ENCODE measurements at places on chromosomes 2 and 18.

GRCh38 chr2:195289081-195289480 lies 367.9 kb upstream of the SLC39A10 start:
- no peak for DNase-seq

DNA sequence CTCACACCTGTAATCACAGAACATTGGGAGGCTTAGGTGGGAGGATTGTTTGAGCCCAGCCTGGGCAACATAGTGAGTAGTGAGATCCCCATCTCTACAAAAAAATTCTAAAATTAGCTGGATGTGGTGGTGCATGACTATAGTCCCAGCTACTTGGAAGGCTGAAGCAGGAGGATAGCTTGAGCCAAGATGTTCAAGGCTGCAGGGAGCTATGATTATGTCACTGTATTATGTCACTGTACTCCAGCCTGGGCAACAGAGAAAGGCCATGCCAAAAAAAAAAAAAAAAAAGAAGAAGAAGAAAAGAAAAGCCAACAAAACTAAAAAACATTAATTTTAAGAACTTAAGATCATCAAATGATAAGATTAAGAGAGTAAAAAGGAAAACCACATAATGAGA lies 17.4 kb upstream of the NCOA1 start:
- no peak for DNase-seq

GRCh38 chr18:24138789-24139616 lies at the start of gene CABYR:
TSS of gene CABYR (plus strand) at chr18:24139062. CDS start at chr18:24143115, 4,053 bp downstream.
- DNase-seq, result no peak

- no peak for DNase-seq
Measured at GRCh38 chr2:230234122-230234722, 8.7 kb downstream of the SP140 start.

- DNase-seq, result no peak
Measured at GRCh38 chr2:238183821-238184220, 19.7 kb downstream of the ILKAP start.

DNA sequence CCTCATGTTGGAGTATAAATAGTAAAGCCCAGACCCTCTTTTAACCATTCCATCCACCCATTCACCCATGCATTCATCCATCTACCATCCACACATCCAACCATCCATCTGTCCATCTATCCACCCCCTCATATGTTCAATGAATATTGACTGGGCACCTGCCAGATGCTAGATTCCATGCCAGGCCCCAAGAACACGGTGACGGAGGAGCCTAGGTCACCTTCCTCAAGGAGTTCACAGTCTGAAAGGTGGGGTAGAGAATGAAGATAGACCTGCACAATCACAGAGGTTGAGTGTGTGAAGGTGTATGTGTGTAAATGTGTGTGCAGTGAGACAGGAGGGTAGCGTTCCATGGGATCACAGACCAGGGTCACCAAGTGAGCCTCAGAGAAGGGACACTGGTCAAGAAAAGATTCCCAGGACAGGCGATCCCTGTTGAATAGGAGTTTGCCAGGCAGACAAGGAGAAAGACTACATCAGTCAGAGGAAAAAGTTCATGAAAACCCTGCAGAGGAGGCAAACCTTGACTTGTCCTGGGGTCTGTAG lies 287.2 kb downstream of the CYP26B1 start:
- DNase-seq, result no peak

DNA sequence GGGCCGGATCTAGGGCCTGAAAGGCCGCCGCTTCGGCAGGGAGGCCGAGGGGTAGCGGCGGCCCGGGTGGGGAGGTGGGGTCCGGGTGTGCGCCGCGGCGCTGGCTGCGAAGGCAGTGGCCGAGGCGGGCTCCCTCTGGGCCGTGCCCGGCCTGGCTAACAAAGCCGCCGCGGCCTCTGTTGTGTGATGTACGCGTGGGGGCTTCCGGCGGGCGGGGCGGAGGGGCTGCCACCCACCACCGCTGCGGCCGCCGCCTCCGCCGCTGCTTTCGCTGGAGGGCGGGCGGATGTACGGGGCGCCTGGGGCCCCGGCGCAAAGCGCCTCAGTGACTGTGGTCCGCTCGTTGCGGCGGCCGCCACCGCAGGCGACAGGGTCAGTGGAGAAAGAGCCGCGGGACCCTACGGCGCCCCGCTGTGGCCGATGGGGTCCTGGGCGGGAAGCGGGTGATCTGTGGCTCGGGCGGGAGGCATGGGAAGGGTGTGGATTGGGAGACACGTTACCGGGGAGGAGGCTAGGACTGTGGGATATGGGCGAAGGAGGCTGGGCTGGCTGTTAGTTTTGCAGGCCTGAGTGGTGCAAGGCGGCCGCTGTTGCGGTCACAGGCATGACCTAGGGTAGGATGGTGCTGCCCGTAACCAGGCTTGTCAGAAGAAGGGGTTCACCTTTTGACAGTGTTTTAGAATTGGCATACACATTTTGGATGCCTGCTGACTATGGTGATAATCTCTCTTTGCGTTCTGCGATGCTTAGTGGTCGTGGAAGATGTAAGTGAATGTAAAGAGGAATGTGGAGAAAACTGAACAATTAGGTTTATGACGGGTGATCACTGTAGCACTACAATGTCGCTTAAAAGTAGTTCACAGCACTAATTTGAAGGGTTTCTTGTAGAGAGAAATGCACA lies 662 bp downstream of the BZW1 start:
- peak; percentile 74 for DNase-seq

GRCh38 chr2:30704309-30705020 lies 102.8 kb downstream of the CAPN13 start:
- no peak for DNase-seq

GRCh38 chr2:40224318-40224717 lies 227.6 kb downstream of the SLC8A1 start:
- no peak for DNase-seq

DNA sequence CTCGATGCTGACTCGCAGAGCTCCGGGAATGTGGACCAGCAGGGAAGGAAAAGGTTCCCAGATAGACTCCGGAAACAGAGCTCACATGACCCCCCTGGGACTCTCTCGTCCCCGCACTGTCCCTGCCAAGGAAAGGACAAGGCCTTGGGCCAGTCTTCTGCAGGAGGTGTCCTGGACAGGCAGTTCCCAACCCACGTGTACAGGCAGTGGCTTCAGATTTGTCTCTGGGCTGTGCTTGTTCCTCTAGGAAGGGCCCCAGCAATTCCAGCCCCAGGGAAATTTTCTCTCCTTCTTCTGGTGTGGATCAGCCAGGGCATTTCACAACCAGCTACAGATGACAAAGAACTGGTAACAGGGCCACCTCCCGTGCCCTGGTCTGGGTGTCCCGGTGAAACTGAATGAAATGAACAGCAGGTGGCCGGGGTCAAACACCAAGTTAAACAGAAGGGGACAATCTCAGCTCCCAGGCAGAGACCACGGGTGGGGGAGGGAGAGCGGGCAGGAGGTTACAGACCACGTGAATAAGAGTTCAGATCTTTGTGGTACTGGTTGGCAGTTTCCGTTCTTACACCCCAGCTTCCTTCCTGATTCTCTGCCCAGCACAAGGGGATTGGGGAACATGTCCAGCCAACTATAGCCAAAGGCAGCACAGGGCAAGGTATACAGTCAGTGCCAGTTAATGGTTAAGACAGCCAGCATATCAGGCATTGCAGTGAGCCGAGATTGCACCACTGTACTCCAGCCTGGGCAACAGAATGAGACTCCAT lies 52.2 kb upstream of the CAB39 start:
- no peak for DNase-seq

DNA sequence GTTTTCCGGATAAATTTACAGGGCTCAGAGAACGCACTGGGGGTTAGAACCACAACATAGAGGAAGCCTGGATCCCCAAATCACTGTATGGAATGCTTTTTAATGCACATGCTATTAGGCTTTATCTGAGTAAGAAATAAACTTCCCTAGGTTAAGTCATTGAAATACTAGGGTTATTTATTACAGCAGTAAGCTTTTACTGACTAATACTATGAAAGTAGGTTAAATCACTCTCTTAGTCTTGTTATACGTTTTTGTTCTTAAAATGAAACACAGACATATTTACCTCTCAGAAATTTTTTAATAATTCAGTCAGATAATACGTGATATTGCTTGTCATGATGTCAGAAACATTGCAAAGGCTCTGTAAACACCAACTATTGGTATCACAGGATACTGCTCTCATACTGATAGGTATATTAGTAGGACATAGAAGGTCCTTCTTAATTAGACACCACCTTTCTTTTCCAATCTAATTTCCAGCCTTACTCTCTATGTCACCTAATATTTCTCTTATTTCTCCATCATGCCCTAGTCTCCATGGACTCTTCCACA lies 162.7 kb upstream of the NYAP2 start:
- DNase-seq, result no peak

GRCh38 chr2:190344276-190344827 lies 963 bp downstream of the INPP1 start:
- peak; percentile 54 for DNase-seq

- DNase-seq, result no peak
Measured at GRCh38 chr2:154710078-154710477, 11.6 kb downstream of the KCNJ3 start.

DNA sequence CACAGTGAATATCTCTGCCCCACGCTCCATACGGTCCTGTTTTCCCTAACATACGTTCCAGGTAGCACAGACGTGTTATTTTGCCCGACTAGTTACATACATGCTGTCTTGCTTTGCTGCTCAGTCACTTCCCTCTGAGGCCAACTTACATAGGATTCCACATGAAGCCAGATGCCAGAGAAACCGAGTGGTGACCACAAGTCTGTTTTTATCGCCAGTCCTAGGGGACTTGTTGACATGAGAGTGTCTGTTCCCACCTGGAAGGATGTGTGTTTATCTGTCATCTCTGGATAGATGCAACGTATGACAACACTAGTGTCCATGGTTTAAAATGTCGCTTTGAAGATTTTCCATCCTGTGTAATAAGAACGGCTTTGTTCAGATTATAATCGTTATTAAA lies 32.6 kb downstream of the PMAIP1 start:
- no peak for DNase-seq

DNA sequence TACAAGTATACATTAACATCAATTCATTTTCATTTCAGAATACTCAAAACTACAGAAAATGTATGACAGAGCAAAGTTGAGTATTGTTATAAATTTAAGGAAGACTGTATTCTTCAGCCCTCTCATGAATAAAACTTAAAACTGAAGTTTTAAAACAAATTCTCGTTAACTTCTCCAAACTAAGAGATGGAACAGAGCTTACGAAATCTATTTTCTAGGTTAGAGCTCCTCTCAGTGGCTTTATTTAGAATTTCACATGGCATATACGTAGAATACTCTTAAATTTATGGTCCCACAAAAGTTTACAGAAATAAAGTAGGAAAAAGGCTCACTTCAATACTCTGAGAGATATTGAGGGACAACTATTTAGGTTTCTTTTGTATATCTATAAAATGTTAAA lies 612.1 kb downstream of the KCNJ3 start:
- DNase-seq, result peak; percentile 16

DNA sequence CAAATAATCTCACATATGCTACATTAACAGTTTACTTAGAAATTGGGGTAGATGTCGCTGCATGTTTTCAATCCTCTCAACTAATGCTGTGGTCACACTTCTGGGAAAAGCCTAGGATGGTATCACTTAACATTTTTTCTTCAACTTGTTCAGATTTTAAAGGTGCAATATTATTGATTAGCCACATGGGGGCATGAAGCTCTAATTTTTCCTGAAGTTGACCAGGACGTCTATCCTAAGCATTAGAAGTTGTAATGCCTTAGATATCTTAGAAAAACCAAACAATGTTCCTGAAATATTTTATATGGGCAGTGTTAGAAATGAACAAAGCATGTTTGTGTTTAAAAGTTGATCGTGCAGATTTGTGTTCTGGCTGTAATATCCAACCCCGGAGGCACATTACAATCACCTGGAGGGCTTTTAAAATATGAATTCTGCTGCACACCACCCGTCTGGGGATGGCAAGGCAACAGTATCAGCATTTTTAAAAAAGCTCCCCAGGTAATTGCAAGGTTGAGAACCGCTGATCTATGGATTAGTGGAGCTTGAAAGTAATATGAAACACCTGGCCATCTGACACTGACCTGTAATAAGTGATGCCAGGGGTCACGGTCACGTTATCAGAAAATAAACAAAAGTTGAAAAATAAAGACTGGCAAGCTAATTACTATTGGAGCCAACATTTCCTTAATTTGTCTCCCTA lies 100.5 kb upstream of the LMAN1 start:
- DNase-seq, result peak; percentile 25

GRCh38 chr2:168594778-168595177 lies 138.7 kb downstream of the CERS6 start:
- DNase-seq, result no peak

- DNase-seq, result peak; percentile 40
Measured at GRCh38 chr2:191927991-191928390, 81.1 kb upstream of the CAVIN2 start.

DNA sequence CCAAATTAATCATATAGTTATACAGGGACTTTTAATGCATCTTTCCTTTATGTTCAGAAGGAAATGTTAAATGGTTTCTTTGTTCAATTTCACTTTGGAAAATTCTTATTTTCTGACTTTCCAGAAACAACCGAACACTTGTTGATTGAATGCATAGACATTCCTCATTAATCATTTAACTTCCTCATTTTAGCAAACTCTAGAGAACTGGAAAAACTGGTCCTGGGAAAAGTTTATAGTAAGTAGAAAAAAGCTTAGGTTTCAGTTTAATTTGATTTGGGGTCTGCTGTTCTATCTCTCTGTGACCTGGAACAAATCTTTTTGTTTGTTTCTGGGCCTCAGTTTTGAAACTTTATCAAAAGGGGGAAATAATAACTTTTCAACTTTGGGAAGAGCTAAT lies 320.4 kb downstream of the CMPK2 start:
- no peak for DNase-seq

DNA sequence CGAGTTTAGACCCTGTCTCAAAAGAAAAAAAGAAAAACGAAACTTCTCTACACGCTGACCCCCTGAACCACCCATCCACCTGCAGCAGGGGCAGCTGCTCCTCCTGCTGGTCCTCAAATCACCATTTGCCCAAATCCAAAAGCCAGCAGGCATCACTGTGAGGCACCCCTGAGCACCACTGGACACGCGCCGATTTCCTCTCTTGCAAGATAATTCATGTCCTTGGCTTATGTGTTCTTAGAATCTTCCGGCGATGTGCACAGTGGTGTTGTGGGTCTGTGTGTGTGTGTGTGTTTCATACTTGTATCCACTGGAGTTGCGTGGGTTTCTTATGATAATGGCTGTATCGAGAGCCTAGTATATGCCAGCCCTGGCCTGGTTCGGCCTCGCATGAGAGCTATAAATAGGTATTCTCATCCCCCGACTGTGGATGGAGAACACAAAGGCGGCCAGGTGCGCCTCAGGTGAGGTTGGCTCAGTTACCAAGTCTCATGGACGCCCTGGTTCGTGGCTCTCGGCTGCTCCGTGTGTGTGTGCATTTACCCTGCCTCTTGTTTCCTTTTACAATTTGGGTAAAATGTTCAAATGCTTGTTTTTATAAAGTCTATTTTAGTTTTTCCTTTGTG lies 235.5 kb downstream of the HDAC4 start:
- DNase-seq, result no peak

DNA sequence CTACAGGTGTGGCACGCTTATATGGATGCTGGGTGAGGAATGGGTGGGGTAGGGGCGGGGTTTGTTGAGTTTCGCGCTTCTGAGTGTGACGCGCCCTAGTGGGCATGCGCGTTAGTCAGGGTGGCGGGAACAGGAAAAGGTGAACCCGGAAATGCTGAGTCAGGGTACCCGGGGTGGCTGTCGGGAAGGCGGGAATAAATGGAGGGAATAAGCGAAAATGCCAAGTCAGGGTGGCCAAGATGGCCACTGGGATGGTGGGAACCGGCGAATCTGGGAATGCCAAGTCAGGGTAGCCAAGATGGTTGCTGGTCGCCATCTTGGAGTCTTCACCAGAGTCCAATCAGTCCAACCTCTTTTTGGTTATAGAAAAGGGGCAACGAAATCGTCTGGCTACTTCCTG lies 585.0 kb downstream of the SUCLG1 start:
- DNase-seq, result no peak

GRCh38 chr2:203690441-203691047 lies 15.9 kb upstream of the CD28 start:
- DNase-seq, result no peak

Measured in HT1080 (cell line).